Suppressor macrophage treated with lipopolysaccharide for 4 hours (primary cell): ENCODE measurements at places on chromosomes 1 and 21.

- DNase-seq: no peak
These were observed 53.4 kb upstream of the BMP8A start for GRCh38 chr1:39438042-39438441.

GRCh38 chr21:38741950-38742256, 63.8 kb upstream of the ETS2 start:
- no peak for DNase-seq

GRCh38 chr1:224707843-224708725, 92.0 kb downstream of the CNIH3 start:
- DNase-seq: peak; percentile 95

- no peak for DNase-seq
These were observed 120.1 kb downstream of the PLPP3 start for GRCh38 chr1:56459260-56459659.
